ENCODE measurements at places on chromosomes 7 and 10.

DNA sequence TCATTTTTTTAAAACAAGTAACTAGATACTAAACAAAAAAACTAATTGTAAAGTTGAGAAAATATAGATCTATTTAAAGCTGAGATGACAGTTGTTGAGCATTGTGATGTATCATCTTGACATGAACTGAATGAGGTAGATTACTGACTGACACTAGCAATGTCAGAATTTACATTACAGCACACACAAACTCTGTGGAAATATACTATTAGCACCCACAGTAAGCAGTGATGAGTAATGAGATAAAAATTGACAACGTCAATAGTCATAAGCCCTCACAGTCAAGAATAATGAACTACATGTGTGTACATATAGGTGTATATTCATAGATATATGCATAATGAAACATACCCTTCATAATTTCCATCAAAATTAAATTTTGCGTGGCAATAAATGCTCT, 368.4 kb downstream of the TFEC start:
- H3K4me3 ChIP-seq, result no peak overlapping the region
- H3K27me3 ChIP-seq, result no peaks in the 10 kb centered on the region
- H3K4me1 ChIP-seq, result peaks cover 5% of the 10 kb centered on the region

GRCh38 chr7:103887853-103888602, 101.4 kb downstream of the RELN start:
- peak; percentile 57 for DNase-seq
- peaks cover 2% of the 10 kb centered on the region for H3K4me1 ChIP-seq
- no peaks in the 10 kb centered on the region for H3K36me3 ChIP-seq
- H3K4me3 ChIP-seq, result no peak overlapping the region

DNA sequence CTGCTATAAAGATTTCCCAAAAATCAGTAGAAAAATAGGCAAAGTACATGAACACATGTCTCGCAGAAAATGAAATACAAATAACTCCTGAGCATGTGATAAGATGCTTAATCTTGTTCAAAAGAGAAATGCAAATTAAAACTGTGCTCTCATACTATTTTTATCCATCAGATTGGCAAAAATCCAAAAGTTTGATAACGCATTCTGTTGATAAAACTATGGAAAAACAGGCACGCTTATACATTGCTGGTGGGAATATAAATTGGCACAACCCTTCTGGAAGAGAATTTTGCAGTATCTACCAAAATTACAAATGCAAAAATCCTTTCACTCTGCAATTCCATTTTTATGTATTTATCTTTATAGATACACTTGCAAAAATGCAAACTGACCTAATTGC, 315.0 kb downstream of the GRID1 start:
- H3K27me3 ChIP-seq, result no peaks in the 10 kb centered on the region
- DNase-seq, result no peak
- no peaks in the 10 kb centered on the region for H3K4me1 ChIP-seq

- H3K4me3 ChIP-seq, result no peak overlapping the region
- H3K4me1 ChIP-seq, result no peaks in the 10 kb centered on the region
- H3K36me3 ChIP-seq, result no peaks in the 10 kb centered on the region
Observed at GRCh38 chr7:16581286-16581685, 54.7 kb downstream of the LRRC72 start.

DNA sequence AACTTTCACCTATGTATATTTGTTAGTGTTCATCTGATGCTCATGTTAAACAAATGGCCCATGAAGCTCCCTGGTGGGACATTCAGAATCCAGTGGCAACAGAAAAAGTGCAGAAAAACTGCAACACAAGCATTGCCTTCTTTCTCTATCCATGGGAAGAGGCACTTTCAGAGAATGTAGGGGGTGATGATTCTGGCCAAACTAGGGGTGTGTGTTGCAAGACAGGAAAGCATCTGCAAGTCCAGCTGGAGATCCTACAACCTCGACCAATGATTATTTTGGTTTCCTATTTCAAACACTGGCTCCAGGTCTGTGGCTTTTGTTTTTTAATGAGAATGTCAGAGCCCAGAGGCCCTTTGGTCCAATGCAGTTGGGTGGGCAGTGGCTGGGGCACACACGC, 198.7 kb downstream of the CXCL12 start:
- H3K4me3 ChIP-seq, result no peak overlapping the region
- DNase-seq, result peak; percentile 83
- no peaks in the 10 kb centered on the region for H3K36me3 ChIP-seq
- peaks cover 4% of the 10 kb centered on the region for H3K4me1 ChIP-seq
- H3K27me3 ChIP-seq, result no peaks in the 10 kb centered on the region

GRCh38 chr10:72146559-72147323, 58.4 kb upstream of the SPOCK2 start:
- no peak for DNase-seq
- H3K4me3 ChIP-seq, result no peak overlapping the region
- no peaks in the 10 kb centered on the region for H3K36me3 ChIP-seq
- H3K27me3 ChIP-seq, result no peaks in the 10 kb centered on the region
- no peaks in the 10 kb centered on the region for H3K4me1 ChIP-seq

- DNase-seq, result peak; percentile 95
- H3K4me1 ChIP-seq, result peaks cover 16% of the 10 kb centered on the region
- H3K4me3 ChIP-seq, result no peak overlapping the region
- H3K27ac ChIP-seq, result peak overlapping the region; percentile 39
- H3K36me3 ChIP-seq, result peaks cover 15% of the 10 kb centered on the region
- H3K27me3 ChIP-seq, result no peaks in the 10 kb centered on the region
Observed at GRCh38 chr10:70849582-70850016, 33.9 kb downstream of the SGPL1 start.

- no peaks in the 10 kb centered on the region for H3K36me3 ChIP-seq
- no peak for DNase-seq
- no peaks in the 10 kb centered on the region for H3K4me1 ChIP-seq
- H3K27ac ChIP-seq, result no peak overlapping the region
- no peak overlapping the region for H3K4me3 ChIP-seq
Observed at GRCh38 chr7:151852486-151853396, 24.2 kb downstream of the PRKAG2 start.

DNA sequence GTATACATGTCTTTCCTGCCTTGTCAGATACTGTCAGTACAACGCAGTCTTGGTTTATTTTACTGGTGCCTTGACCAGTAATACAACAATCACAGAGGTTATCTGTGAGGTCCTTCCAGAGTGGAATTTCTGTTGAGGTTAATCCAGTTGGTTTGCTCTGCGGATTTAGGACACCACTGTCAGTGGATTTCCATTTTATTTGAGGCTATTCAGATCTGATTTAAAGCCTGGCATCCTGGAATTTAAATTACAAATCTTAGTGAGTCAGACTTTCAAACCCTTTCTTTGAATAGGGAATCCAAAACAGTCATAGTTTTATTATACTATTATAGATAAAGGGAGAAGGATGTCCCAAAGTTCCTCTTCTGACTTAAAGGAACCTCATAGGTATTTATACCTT, 40.5 kb downstream of the ANLN start:
- H3K4me1 ChIP-seq, result no peaks in the 10 kb centered on the region
- DNase-seq, result peak; percentile 6
- no peak overlapping the region for H3K4me3 ChIP-seq
- no peak overlapping the region for H3K27ac ChIP-seq
- no peaks in the 10 kb centered on the region for H3K27me3 ChIP-seq

DNA sequence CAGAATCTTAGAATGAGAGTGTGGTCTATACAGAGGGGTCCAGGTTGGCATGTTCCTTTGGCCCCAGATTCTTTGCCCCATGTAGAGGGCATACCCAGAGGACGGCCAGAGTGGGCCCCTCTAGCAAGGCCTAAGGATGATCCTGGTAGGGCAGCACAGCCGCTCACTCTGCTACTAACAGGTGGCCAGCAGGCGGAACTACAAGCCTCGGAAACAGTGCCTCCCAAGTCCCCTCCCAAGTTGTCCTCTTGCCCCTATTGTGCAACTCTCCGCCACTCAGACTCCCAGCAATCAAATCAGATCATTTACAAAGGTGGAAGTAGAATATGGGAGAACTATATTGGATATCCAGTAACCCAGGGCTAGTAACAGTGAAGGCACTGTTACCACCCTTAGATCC, 107.4 kb downstream of the STRA8 start:
- no peaks in the 10 kb centered on the region for H3K4me1 ChIP-seq
- H3K27me3 ChIP-seq, result peaks cover 13% of the 10 kb centered on the region
- H3K27ac ChIP-seq, result no peak overlapping the region
- DNase-seq, result no peak

DNA sequence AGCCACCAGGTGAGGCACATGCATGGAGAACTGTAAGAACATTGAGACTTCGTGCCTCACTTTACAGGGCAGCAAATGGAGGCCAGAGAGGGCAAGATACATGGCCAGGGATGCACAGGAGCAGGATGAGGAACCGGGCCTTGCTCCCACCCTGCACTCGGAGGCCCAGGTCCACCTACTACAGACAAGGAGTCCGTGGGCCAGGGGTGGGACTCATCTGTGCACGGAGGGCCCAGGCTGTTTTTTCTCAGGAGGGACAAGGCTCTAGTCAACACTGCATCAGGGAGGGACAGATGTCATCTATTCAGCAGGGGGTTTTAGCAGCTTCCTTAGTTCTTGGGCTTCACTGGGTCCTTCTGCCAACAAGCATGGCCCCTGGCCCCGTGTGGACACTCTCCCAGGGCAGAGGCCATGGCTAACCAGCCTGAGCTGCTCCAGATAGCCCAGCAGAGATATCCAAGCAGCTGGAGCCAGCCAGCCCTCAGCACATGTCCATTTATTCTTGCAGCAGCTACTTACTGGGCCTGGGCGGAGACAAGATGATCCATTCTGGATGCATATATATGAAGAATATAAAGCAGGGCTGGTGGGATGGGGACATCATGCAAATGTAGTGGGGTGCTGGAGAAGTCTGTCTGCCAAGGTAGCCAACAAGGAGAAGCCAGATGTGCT, 134.5 kb upstream of the RET start:
- no peaks in the 10 kb centered on the region for H3K36me3 ChIP-seq
- DNase-seq, result no peak
- no peak overlapping the region for H3K27ac ChIP-seq
- no peak overlapping the region for H3K4me3 ChIP-seq

GRCh38 chr7:157150882-157151281, 12.2 kb downstream of the UBE3C start:
- no peaks in the 10 kb centered on the region for H3K27me3 ChIP-seq
- H3K27ac ChIP-seq, result no peak overlapping the region
- DNase-seq, result peak; percentile 41
- peaks cover 3% of the 10 kb centered on the region for H3K36me3 ChIP-seq
- peaks cover 6% of the 10 kb centered on the region for H3K4me1 ChIP-seq

DNA sequence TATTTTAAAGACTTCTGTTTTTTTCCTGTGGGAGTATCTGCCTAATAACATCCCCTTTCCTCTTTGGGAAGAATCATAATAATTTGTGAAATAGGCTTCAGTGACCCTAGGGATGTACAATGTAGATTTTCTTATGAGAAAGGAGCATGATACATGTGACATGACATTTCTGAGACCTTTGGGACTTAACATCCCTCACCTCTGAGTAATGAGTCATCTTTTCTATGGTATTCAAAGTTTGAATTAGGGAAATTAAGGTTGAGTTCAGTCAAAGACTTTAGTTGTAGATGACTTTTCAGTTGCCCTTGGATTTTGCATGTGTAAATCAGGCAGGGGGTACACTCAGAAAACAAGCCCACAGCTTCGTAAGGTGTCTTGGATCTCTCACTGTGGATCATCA, 14.3 kb downstream of the GRK5 start:
- H3K4me1 ChIP-seq, result peaks cover 48% of the 10 kb centered on the region
- H3K4me3 ChIP-seq, result no peak overlapping the region
- H3K36me3 ChIP-seq, result peaks cover 5% of the 10 kb centered on the region
- peak overlapping the region; percentile 93 for H3K27ac ChIP-seq
- no peaks in the 10 kb centered on the region for H3K27me3 ChIP-seq

DNA sequence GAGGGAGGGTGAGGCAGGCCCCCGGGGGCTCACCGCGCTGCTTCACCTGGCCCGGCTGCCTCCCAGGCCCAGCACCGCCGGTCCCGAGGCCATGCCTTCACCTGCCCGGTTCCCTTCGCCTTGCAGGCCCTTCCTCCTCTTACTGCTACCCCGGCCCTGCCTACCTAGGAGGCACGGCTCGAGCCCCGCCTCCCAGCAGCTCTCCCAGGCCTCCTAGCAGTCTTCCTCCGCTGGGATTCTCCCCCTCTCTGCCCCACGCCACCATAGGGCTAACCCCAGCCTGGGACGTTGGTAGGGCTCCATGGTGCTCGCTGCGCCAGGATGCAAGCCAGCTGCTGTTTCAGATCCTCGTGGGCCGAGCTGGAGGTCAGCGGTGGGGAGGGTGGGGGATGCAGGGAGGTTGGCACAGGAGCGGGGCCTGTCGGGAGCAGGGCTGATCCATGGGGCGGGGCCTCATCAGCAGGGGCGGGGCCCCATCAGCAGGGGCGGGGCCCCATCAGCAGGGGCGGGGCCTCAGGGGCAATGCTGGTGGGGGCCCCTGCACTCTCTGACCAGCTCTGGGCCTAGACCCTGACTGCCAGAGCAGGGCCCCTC, 63.3 kb downstream of the RASGEF1A start:
- no peaks in the 10 kb centered on the region for H3K27me3 ChIP-seq
- no peaks in the 10 kb centered on the region for H3K36me3 ChIP-seq
- DNase-seq, result no peak
- H3K27ac ChIP-seq, result no peak overlapping the region
- H3K4me1 ChIP-seq, result no peaks in the 10 kb centered on the region
- H3K4me3 ChIP-seq, result no peak overlapping the region

- no peaks in the 10 kb centered on the region for H3K4me1 ChIP-seq
- no peak overlapping the region for H3K4me3 ChIP-seq
- no peak for DNase-seq
- H3K27me3 ChIP-seq, result no peaks in the 10 kb centered on the region
- H3K27ac ChIP-seq, result no peak overlapping the region
- H3K36me3 ChIP-seq, result no peaks in the 10 kb centered on the region
Observed at GRCh38 chr7:26420422-26421019, 128.9 kb downstream of the SNX10 start.

GRCh38 chr10:52347327-52347667, 33.2 kb downstream of the DKK1 start:
- H3K4me1 ChIP-seq, result no peaks in the 10 kb centered on the region
- H3K27ac ChIP-seq, result no peak overlapping the region
- H3K27me3 ChIP-seq, result no peaks in the 10 kb centered on the region
- no peak overlapping the region for H3K4me3 ChIP-seq
- no peak for DNase-seq

- no peak overlapping the region for H3K4me3 ChIP-seq
- no peak for DNase-seq
- H3K4me1 ChIP-seq, result 0 out of 2 replicates have a peak, but pooled peaks cover 3% of the 10 kb centered on the region
- H3K27me3 ChIP-seq, result no peaks in the 10 kb centered on the region
- peaks cover 87% of the 10 kb centered on the region for H3K36me3 ChIP-seq
- H3K27ac ChIP-seq, result no peak overlapping the region
Observed at GRCh38 chr10:79207096-79207357, 138.3 kb downstream of the ZMIZ1 start.

DNA sequence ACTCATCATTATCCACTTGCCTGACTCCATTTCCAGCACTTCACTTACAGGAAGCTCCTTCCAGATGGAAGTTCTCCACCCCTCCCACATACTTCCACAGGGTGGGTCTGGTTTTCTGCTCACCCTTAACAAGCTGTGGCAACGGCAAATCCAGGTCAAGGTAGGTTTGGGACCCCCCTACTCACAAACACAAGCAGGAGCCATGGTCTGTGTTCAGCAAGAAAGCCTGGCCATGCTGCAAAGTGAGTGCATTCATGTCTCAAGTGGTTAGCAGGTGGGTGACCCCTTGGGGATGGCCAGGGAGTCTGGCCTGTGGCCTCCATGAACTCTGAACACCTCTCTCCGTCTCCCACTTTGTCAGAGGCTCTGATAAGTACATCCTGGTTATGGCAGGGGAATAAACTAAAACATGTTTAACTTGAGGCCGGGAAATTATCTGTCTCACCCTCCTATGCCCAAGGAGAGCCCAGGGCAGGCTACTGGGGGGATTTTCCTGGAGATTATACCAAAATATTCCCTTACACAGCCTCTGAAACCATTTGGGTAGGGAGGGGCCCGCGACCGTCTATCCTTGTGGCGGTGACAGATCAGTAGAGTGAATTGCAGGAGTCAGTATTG, 844 bp downstream of the XPNPEP1 start:
- H3K27me3 ChIP-seq, result no peaks in the 10 kb centered on the region
- H3K36me3 ChIP-seq, result peaks cover 1% of the 10 kb centered on the region
- H3K4me3 ChIP-seq, result peak overlapping the region; percentile 79
- peaks cover 10% of the 10 kb centered on the region for H3K4me1 ChIP-seq
- DNase-seq, result no peak
- H3K27ac ChIP-seq, result peak overlapping the region; percentile 64
